ENCODE measurements at places on chromosomes 2 and 18.

DNA sequence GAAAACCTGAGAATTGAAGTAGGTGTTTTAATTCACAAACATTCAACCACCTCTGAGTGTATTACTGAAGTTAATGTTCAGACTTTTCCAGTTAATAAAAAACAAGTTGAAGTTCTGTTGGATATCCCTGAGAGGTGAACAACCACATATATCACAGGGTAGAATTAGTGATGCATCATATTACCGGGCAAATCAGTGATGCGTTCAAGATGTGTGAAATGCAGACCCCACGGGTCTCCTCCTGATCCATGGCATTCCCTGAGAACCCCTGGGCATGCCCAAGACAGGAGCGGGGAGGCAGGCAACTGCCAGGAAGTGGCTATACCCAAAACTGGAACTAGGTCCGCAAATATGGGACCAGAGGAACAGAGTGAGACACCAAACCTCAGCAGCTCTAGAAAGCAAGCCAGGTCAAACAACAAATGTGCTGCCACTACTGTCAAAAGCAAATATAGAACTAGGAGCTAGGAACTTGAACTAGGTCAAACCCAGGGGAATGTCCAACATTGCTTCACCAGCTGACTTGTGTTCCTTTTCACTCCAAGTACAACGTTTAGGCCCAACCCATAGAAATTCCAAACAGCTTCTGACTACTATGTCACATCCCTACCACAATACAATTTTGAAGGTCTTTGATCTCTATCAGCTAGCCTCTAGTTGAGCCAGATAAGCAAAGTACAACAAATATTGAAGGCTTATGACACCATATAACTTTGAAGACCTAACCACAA is 20.2 kb downstream of the PSTPIP2 start:
- DNase-seq, result no peak

GRCh38 chr2:18596993-18597392 is 7.6 kb upstream of the NT5C1B start:
- DNase-seq, result no peak

DNA sequence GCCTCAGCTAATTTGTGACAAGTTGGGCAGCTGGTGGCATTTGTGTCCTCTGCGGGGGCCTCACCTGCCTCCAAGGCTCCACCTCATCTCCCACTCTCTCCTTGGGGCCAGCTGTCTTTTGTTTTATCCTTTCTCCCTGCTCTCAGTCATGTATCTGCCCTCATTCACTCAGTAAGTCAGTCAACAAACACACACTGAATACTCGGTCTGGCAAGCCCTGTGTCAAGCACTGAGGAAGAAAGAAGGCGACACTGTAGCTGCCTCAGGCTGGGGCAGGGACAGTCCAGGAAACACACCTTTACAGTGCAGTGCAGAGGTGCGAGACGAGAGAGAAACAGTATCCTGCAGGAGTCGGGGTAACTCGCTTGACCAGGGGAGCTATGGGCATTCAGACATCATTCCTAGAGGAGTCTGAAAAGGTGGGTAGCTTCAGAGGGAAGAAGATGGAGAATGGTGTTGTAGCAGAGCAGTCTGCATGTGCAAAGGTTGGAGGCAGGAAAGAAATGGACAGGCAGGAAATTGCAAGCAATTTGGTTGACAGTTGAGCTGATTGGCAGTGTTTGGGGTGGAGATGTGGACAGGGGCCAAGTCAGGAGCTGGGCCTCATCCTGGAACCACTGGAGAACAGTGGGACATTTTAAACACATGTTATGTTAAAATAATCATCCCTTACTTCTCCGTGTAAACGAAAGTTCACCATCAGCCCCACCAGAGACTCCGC is 34.9 kb downstream of the SCTR start:
- DNase-seq, result no peak

- DNase-seq, result no peak
These were observed 9.2 kb downstream of the TGIF1 start for GRCh38 chr18:3458952-3459853.

GRCh38 chr2:97763176-97763845 is 49.9 kb downstream of the ZAP70 start:
- no peak for DNase-seq

DNA sequence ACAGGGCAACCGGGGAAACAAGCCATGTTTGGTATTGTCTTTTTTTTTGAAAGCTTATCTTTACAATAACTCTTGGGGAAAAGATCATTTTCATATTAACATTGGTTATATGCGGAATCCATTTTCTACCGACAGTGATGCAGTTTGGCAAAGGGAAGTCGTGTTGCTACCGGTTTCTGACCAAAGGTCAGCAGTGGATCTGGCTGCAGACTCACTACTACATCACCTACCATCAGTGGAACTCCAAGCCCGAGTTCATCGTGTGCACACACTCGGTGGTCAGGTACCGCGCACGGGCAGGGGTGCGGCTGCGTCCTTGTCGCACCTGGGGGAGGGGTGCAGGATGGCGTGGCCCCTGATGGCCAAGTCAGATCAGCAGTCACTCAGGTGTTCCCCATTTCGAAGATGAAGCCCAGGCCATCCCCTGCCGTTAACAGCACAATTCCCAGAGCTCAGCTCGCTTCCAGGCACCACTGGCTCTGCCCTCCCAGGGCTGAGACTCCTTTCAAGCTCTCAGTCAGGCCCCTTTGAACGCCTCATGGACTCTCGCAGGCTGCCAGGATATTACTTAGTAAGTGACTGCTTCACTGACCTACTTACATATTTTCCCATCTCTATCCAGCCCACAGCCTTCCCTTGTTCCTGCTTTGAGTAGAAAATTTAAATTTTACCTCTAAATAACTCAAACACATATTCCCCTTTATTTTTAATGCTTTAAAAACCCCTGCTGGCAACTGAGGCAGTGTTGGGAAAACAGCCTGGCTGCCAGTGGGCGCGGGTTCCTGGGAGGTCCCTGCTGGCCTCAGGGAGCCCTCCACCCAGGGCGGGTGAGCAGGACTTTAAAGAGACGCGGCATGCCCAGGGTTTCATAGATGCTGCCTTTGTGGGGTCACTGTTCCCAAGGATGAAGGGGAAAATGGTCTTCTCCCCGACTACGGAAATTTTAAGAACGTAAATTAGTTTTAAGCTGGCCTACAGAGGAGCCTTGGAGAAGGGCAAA is 33.6 kb upstream of the RPL31 start:
- no peak for DNase-seq

- DNase-seq, result no peak
These were observed 257.6 kb downstream of the MREG start for GRCh38 chr2:215755641-215756345.

- DNase-seq, result no peak
These were observed 415.6 kb upstream of the LYPD1 start for GRCh38 chr2:133085646-133086045.

GRCh38 chr2:16361261-16361995 is 304.2 kb downstream of the CYRIA start:
- DNase-seq, result no peak

DNA sequence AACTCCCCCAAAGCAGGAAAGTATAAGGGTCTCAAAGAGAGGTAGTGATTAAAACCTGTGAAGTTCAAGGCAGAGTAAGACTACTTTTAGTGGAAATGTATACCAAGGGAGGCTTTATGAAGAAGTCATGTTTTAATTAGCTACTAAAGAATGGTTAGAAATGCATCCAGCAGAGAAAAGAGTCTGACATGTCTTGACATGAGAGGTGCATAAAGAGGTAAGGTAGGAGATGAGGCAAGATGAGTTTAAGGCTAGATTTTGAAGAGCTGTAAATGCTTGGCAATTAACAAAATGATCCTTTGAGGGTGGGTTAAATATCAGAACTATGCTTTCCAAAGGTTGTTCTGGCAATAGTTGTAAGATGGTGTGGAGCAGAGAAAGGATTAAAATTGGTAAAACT is 88.7 kb upstream of the WDSUB1 start:
- no peak for DNase-seq

DNA sequence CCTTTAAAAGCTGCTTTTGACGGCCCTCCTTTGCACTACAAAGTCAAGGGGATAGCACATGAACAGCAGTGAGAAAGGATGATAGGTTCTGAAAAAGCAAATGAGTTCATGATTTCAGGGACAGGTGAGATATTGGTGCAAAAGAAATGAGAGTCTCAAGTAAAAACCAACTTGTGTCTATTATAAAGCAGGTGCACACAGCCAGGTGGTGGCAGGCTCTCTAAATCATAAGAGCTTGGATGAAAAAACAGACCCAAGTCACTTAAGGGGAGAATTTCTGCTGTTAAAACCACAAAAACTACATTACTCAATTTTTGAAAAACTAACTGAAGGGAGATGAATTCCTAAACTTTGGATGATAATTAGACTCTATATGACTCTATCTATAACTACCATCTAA is 201.5 kb downstream of the SP3 start:
- no peak for DNase-seq

DNA sequence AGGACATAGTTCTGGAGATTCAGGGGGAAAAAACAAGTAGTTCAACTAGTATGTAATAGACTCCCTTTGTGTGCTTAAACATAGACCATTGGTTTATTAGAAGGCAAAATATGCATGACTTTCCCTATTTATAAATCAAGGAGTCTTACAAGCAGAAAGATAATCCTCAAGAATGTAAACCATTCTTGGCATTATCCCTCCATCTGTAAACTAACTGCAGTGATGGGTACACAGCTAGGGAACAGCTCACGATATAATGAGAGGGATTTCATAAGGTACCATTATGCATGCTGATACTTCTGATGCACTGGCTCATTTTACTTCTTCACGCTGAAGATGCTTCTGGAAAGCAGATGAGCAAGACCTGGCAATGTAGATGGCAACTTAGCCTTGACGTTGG is 878 bp downstream of the FBXO15 start:
- no peak for DNase-seq

GRCh38 chr2:134370655-134371445 is 117.0 kb downstream of the MGAT5 start:
- no peak for DNase-seq

GRCh38 chr18:74228312-74228711 is 63.5 kb downstream of the CYB5A start:
- DNase-seq, result no peak

DNA sequence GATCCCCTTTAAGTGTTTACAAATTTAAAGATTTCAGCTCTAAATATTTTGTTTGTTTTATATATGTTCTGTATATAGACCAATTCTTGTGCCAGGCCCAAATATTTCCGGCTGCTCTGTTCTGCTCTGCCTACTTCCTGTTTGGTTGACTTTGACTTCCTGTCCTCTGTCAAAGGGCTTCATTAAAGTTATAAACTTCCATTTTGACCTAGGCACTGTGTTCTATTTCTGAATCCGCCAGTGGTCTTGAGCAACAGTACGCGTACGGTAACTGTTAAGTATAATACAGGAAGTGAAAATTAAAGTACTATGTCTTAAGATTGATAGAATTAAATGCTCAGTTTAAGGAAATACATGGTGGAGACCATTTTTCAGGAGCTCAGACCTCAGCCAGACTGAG is 13.5 kb upstream of the REL start:
- no peak for DNase-seq

DNA sequence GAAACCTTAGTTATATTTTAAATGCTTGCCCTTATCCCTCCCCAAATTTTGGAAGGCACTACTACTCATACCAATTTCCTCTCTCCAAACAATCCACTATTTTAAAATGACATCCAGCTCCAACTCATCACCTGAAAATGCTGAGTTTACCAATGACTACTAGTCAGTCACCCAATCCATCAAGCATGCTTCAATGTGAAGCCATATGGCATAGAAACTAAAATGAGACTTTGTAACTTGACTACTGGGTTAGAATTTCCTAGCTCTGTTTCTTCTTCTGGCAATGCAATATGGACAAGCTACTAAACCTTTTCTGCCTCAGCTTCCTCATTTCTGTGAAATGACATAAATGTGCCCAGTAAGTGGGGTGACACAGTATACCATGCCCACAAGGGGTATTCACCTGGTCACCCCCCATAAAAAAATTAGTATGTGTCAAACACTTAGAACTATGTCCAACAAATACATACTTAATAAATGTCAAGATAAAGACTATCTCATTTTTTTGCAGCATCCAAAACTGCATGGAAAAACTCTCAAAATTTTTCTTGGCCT is 10.0 kb upstream of the STPG4 start:
- DNase-seq, result no peak

DNA sequence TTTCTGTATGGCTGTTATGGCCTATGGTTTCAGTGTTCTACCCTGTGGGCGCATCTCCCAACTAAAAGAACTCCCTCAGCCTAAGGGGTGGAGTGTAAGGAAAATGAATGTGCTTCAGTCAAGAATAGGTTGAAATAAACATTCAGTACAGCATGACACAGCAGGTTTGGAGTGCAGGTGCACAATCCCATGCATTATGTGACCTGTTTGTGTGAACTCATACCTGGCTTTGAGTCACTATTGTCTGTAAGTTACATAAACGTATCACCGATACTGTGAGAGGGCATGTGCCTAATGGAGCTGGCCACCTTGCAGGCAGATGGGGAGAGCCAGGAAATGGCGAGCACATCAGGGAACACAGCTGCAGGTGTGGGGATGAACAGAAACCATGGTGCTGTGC is 216.0 kb downstream of the DSEL start:
- no peak for DNase-seq

- DNase-seq, result no peak
These were observed 233.6 kb upstream of the RASGRP3 start for GRCh38 chr2:33242845-33243244.

- no peak for DNase-seq
These were observed 228.7 kb downstream of the PIK3C3 start for GRCh38 chr18:42183746-42184145.

DNA sequence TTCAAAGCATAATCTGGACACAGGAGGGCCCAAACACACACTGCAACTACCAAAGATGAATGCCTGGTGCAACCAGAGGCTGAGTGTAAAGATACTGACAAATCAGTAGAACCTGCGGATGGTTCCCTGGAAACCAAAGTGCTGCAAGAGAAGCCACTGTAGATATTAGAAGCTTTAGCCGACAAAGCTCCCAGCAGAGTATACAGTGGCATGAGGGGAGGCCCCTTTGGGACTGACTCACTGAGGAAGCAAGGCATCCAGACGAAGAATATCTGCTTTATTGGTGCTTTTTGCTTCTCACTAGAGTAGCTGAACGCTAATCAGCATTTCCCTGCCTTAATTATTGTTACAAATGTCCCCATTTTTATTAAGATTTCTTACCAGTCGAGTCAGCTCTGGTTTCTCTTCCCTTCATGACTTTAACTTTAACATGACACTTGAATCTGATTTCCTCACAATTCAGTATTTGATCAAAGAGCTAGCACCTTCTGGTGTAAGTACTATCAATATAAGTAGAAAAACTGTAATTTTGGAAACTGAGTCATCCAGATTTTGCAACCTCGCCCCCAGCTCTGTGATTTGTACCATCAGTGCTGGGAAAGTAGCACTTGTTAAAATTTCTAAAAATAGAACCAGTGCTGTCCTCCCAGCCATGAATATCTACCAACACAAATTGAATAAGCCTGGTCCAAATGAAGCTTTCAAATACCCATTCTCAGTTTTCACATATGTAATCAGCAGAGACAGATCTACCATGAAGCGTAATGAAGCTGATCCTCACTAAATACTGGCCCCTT is 34.2 kb downstream of the FIGN start:
- DNase-seq, result no peak

- DNase-seq, result no peak
These were observed 44.5 kb upstream of the FOSL2 start for GRCh38 chr2:28348149-28348567.

- no peak for DNase-seq
These were observed 193.3 kb upstream of the RBBP8 start for GRCh38 chr18:22739789-22740188.

GRCh38 chr2:100876231-100876860 is 56.4 kb downstream of the NPAS2 start:
- no peak for DNase-seq

Measured in hematopoietic multipotent progenitor cell treated with erythropoietin and hydrocortisone succinate and interleukin-3 and kit ligand, for 17 days (in vitro differentiated cells).